AG08395 (cell line): ENCODE measurements at places on chromosomes 16 and 17.

DNA sequence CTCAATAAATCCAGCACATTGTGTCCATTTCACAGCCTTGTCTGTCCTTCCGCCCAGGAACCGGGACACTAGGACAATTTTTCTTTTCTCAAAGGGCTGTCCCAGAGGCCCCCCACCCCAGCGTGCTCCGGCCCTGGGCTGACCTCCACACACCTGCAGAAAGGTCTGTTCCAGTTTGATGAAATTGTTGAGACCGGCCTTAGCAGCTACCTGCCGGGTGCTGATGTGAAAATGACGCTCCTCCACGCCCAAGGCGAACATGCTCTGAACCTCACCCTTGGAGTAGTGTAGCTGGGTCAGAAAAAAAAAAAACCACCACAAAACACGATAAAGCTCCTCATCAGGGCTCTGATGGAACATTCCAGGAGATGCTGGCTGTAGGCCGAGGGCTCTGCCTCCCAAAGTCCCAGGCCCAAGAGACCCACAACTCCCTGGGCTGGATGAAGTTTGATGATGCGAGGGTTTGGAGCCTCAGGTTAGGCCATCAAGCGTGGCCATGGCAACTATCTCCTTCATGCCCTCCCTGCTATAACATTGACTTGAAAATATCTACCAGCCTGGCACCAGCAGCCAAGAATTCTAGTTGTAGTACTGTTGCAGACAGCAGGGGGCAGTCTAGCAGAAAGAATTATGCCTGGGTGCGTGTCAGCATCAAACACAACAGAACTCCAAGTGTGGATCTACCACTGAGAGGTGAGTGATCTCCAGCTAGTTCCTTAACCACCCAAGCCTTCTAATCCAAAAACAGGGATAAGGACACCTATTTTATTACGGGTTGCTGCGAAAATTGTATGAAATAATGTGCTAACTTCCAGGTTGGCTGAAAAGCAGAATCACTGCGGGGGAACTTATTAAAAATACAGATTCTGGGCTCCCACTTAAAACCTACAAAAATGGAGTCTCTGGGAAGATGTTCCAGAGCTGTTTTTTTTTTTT lies 62.1 kb downstream of the RMI2 start:
- DNase-seq, result peak; percentile 81

GRCh38 chr17:1083451-1084187 lies 86.7 kb downstream of the TIMM22 start:
- DNase-seq, result no peak

- no peak for DNase-seq
These were observed 59.4 kb downstream of the NXN start for GRCh38 chr17:920190-920589.

DNA sequence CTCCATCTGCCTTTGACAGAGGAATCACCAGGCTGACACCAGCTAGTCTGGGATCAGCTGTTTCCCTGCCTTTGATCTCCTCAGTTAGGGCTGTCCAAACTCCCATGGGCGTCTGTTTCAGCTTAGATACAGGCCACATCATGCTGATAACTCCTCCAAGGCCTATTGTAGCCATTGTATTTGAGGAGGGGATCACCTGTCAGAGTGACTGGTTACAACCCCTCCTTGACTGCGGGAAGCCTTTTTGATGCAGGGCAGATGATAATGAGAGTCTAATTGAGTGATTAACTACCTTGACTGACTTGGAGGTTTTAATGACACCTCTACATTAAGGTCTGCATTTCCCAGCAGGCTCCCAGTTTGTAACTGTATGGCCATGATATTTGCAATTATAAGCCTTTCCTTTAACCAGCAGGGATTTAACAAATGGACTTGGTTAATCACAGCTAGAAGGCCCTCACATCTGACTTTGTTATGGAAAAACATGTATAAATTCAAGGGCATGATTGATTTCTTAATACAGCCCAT lies 863.5 kb downstream of the KCNJ2 start:
- no peak for DNase-seq

DNA sequence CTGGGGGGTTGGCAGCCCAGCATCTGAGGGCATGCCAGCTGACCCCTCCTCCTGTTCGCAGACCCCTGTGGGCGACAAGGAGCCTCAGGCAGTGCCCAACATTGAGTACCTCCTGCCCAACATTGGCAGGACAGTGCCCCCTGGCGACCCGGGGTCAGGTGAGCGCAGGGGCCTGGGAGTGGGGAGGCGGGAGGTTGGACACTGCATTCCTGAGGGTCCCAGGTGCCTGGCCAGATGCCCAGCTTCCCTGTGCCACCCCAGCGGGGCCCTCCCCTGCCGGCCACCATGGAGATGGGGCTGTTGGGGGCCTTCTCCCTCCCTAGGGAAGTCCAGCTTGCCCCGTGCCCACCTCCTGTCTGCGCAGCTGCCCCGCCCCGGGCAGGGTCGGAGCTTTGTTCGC lies 70.1 kb downstream of the ARHGAP23 start:
- no peak for DNase-seq

DNA sequence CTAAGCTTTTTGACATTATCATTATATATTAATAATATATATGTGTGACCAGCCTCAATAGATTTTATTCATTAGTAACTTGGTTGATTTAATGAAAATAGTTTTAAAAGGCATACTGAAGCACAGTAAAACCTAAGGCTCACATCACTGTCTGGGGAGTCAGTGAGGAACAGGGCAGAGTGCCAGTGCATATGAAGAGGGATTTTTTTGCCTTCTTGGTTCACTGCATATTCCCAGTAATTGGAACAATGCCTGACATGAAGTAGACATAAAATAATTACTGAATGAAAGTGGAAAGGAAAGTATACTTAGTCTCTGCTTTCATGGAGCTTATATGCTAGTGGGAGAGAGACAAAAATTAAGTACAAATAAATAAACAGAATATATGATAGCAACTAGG lies 81.1 kb downstream of the FTO start:
- no peak for DNase-seq

GRCh38 chr17:43530288-43531081 lies 15.7 kb downstream of the ETV4 start:
- peak; percentile 63 for DNase-seq

- DNase-seq, result no peak
These were observed 13.8 kb upstream of the CD79B start for GRCh38 chr17:63945784-63946439.

DNA sequence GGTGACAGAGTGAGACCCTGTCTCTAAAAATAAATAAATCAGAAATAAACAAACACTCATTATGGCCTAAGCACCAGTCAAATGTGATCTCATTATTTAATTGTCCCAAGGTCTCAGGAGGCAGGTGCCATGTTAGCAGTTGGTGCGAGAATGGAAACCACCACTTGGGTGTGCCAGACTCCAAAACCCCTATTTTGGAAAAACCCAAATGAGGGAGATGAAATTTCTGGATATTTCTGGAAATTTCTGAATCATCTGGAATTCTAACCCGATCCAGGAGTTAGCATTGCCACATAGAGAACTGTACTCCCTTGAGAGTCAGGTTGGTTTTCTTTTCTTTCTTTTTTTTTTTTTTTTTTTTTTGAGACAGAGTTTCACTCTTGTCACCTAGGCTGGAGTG lies 264.0 kb downstream of the XYLT1 start:
- peak; percentile 31 for DNase-seq

DNA sequence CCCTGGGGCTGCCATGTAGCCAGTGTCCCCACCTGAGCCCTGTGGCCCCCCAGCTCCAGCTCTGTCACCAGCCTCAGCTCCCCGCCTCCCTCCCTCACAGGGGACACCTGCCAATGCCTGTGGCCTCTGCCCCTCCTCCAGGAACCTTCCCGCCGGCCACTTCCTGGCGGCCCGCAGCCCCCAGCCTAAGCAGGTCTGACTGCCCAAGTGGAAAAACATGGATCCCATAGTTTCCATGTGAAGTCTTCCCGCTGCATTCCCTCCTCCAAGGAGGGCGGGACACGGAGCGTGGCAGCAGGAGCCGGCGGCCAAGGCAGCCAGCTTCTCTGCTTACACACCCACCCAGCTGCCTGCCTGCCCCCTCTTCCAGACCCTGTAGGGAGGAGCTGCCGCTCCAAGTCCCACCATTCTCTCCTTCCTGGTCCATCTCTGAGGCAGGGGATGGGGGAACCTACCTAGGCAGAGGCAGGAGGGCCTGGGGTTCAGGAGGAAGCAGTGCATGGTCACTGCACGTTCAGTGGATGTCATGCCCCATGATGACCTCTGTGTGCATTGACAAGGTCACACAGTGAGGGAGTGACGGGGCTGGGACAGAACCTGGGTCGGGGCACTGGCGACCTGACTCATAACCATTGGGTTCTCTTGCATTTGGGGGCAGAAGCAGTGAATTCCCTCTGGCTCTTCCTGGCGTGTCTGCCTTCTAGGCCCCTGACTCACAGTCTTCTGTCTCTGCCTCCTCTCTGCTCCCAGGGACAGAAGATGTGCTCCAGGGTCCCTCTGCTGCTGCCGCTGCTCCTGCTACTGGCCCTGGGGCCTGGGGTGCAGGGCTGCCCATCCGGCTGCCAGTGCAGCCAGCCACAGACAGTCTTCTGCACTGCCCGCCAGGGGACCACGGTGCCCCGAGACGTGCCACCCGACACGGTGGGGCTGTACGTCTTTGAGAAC lies 8.7 kb downstream of the VASN start:
- no peak for DNase-seq

GRCh38 chr16:70490261-70490660 lies 33.1 kb downstream of the COG4 start:
- DNase-seq, result no peak

DNA sequence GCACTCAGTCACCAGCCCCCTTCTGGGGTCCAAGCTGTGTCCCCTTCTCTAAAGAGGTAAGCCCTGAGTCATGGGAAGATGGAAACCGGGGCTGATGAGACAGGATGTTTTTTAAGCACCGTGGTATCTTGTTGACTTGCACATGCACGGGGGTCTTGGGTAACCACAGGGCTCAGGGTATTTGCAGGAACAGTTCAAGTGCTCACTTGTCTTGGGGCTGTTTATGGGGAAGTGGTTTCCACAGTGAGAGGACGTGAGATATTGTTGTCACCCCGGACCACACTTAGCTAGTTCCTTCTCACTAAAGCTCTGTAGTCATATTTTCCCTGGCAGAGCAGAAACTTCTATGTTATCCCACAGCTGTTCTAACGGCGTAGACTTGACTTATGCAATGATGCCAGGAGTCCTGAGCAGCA lies 7.7 kb downstream of the CCL3L1 start:
- DNase-seq, result no peak

DNA sequence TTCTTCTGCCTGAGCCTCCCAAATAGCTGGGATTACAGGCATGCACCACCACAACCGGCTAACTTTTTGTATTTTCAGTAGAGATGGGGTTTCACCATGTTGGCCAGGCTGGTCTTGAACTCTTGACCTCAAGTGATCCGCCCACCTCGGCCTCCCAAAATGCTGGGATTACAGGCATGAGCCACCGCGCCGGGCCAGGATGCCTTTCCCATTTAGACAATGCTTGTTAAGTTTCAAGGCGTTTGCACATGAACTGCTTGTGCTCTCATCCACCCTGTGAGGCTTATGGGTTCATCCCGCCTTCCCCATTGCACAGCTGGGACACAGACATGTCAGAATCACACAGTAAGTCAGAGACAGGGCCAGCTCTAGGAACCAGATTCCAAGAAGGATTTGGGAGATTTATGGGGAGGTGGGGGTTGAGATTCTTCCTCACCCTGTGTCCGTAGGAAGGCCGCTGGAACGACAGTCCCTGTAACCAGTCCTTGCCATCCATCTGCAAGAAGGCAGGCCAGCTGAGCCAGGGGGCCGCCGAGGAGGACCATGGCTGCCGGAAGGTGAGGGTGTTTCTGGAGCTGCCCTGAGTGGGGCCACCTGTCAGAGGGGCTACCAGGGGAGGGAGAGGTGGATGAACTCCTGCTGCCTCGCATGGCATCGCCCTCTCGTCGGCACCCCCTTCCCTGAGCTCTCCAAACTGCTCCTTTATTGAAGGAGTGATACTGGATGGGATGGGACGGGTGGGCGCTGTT lies 46.3 kb downstream of the MRC2 start:
- no peak for DNase-seq

GRCh38 chr17:81528651-81529436 lies 667 bp downstream of the FSCN2 start:
- DNase-seq, result no peak

- no peak for DNase-seq
These were observed 23.4 kb downstream of the CBFB start for GRCh38 chr16:67052399-67052798.

DNA sequence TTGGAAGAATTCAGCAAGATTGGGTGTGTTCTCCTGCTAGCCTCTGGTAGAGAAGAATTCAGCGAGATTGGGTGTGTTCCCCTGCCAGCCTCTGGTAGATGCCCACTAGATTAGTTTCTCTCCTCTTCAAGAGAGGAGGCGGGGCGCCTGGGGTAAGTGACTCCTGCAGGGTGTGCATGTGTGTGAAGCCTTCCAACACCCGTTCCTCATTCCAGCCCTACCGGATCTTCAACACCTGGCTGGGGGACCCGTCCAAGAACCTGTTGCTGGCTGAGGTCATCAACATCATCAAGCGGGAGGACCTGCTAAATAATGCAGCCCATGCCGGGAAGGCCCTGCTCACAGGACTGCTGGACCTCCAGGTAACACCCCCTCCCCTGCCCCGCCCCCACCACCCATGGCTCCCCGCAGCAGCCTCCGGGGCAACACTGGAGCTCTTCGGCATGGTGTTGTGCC lies 21.3 kb downstream of the TMEM186 start:
- DNase-seq, result no peak

- no peak for DNase-seq
These were observed 31.2 kb downstream of the PMP22 start for GRCh38 chr17:15233971-15234370.

DNA sequence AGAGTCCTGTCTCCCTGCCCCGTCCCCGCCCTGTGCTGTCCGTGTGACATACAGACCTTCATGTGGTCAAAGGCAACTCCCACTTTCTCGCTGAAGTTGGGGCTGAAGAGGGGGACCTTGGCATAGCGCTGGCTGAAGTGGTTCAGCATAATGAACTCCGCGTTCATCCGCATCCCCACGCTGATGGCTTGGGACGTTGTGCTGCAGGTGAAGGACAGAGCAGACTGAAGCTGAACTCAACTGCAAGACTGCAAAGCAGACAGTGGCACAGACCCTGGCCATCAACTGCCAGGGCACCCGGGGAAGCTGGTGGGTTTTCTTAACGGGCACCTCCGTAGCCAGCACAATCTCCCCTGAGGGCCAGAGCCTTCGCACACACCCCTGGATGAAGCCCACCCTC lies 24.2 kb downstream of the ELAC2 start:
- no peak for DNase-seq

DNA sequence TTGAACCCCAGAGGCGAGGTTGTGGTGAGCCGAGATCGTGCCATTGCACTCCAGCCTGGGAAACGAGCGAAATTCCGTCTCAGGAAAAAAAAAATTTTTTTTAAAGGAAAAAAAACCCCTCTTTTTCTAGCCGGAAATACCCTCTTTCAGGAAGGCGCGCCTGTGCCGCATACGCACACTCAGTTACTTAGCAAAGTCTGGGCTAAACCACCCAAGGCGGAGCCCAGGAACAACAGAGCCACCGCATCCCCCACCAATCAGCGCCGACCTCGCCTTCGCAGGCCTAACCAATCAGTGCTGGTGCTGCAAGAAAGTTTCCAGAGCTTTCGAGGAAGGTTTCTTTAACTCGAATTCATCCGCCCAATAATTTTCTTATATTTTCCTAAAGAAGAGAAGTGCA lies 510.4 kb downstream of the KCNJ18 start:
- no peak for DNase-seq

- DNase-seq, result no peak
These were observed 730.0 kb downstream of the CDH8 start for GRCh38 chr16:61306204-61306603.

GRCh38 chr17:16178836-16179235 lies 36.5 kb downstream of the NCOR1 start:
- no peak for DNase-seq

- DNase-seq, result no peak
These were observed 333.1 kb downstream of the FOXL1 start for GRCh38 chr16:86911437-86911958.
